ENCODE measurements at places on chromosomes 7 and 10.

- DNase-seq = no peak
Observed at GRCh38 chr7:36137258-36137657, 15.8 kb upstream of the EEPD1 start.

GRCh38 chr7:145050415-145050814 is 214.6 kb upstream of the TPK1 start:
- no peak for DNase-seq

DNA sequence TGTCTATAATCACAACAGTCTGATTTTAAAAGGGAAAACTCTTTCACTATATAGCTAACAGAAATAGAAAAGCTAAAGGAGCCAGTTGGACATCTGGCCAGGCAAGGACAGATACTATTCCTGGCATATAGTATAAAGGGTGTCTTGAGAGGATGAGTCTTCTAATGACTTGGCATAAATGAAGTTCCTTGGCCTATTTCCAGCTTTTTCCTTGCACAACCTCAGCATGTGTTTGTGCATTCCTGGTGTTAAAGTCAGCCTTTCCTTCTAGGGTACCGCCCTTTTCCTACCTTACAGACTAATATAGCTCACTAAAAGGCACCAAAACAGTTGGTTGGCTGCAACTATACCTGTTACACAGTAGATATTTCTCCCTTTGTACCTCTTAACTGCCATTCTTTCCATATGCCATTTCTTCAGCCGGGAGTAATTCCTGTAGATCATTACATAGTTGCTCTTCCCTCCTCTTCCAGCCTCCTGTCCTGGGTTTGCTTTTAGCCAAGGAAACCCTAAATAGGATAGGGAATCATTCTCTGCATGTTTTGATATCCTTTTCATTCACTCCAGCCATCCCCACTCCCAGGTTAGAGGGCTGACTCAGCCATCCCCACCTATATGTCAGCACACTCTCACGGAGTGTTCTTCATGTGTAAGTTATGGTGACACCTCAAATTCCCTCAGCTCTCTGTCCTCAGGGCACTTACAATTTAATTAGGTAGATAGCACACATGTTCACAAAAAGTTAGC is 102.1 kb upstream of the MDFIC start:
- DNase-seq = no peak

GRCh38 chr7:27533652-27534081 is 129.0 kb downstream of the HIBADH start:
- no peak for DNase-seq

GRCh38 chr7:4286351-4286750 is 395.7 kb upstream of the FOXK1 start:
- no peak for DNase-seq

DNA sequence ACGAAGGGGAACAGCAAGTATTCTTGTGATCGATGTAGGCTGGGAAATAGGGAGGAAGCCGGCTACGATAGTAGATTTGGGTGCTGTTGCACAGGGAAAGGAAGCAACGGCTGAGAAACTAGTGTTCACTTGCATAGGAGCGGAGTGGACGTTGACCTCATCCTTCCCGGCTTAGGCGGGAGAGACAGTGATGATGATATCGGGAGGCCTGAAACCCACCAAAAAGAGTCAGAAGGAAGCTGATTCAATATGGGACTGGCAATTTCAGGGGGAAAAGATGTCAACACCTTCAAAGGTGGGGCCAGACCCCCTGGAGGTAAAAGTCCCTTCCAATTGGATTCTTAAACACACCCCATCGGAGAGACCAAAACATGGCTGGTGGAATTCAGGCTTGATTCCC is 61.3 kb downstream of the CARD11 start:
- no peak for DNase-seq

DNA sequence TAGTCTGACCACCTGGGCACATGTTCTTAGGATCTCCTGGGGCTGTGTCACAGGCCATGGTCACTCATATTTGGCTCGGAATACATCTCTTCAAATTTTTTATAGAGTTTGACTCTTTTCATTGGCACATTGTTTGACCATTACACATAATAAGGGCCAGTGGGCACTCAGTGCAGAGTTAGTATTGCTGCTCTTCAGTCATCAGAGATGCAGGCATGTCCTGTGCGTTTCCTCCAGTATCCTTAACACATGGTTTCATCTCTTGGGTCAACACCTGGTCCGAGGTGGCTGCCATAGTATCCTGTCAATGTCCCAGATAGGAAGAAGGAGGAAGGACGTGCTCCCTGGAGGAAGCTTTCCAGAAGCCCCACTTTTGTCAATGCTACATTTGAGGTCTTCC is 125.0 kb downstream of the FAM107B start:
- DNase-seq = no peak

GRCh38 chr10:129288999-129289584 is 177.9 kb upstream of the MGMT start:
- no peak for DNase-seq

- no peak for DNase-seq
Observed at GRCh38 chr7:27211764-27212204, 11.9 kb upstream of the HOXA13 start.

GRCh38 chr10:59575269-59575668 is 134.4 kb downstream of the SLC16A9 start:
- DNase-seq = no peak

GRCh38 chr10:6769704-6770417 is 189.8 kb upstream of the PRKCQ start:
- no peak for DNase-seq

DNA sequence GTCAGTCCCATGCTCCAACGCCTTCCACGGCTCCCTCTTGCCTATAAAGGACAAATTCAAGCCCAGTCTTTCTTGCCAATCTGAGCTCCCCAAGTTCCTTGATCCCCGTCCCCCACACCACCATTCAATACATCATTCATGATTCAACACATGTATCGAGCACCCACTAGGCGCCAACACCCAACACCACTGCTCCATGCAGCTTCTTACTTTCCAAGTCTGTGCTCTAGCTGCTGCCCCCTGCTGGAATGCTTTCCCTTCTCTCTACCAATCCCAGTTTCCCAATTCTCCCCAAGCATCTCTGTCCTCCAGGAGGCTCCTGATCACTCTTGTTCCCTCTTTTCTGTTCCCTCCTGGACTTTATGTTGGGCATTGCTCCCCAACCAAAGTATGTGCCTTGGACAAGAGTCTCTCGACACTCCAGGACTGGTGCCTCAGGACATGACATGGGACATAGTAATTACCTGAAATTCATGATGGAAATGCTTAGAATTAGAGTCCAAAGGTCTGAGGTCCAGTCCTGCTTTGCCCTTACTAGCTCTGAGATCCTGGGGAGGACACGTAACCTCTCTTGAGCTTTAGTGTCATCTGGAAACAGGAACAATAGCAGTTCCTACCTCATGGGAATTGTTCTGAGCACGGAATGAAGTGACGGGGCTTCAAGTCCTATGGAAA is 172.7 kb downstream of the NEURL1 start:
- DNase-seq = peak; percentile 24

GRCh38 chr10:86336341-86336740 is 30.3 kb downstream of the GRID1 start:
- no peak for DNase-seq

- DNase-seq = no peak
Observed at GRCh38 chr7:42174391-42174912, 62.6 kb downstream of the GLI3 start.

- DNase-seq = no peak
Observed at GRCh38 chr10:112710528-112710927, 239.5 kb upstream of the TCF7L2 start.

DNA sequence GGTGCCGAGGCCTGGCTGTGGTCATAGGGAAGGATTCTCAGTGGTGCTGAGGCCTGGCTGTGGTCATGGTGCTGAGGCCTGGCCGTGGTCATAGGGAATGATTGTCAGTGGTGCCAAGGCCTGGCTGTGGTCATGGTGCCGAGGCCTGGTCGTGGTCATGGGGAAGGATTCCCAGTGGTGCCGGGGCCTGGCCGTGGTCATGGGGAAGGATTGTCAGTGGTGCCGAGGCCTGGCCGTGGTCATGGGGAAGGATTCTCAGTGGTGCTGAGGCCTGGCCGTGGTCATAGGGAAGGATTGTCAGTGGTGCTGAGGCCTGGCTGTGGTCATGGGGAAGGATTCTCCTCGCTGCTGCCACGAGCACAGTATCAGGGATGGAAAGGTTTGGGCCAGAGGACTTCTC is 327.3 kb downstream of the ADARB2 start:
- no peak for DNase-seq

GRCh38 chr7:75722373-75722772 is 16.4 kb downstream of the HIP1 start:
- no peak for DNase-seq

DNA sequence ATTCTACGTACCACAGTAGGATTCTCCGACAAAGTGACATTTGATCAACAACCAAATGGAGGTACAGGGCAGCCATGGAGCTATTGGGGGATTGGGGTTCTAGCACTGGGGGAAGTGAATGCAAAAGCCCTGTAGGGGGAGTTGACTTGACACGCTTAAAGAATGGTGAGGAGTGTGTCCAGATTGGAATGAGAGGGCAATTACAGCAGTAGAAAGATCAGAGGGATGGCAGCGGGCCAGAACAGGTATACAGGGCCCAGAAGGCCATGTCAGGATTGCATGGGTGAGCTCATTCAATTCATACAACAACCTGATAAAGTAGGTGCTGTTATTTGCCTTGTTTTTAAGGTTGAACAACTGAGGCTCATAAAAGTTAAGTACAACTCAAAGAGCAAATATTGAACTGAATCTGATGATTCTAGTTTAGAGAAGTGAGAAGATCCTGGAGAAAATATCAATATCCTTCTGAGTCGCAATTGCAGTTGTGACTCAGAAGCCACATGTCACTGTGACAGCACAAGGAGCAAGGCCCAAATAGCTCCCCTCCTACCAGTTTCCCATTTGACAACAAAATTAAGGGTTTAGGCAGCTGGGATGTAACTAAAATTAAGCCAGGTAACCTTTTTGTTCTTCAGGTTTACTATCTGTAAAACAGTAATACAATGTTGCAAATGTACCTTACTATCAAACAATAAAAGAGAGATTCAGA is 28.0 kb upstream of the CTTNBP2 start:
- DNase-seq = no peak

DNA sequence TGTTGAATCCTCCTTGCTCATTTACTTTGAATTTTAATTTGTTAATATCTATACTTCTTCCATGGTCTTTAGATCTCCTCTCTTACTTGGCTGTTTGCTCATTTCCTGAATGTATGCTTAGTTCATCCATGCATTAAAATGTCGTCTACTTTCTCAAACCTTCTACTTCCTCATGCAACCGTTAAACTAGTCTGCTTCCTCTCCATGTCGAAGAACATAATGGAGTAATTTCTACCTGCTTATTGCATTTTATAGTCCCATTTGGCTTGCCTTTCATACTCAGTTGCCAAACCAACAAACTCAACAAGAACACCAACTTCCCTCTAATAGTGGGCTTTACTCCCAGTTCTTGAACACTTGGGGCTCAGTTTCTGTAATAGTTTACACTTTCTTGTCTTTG is 43.8 kb upstream of the SEMA3D start:
- DNase-seq = no peak

DNA sequence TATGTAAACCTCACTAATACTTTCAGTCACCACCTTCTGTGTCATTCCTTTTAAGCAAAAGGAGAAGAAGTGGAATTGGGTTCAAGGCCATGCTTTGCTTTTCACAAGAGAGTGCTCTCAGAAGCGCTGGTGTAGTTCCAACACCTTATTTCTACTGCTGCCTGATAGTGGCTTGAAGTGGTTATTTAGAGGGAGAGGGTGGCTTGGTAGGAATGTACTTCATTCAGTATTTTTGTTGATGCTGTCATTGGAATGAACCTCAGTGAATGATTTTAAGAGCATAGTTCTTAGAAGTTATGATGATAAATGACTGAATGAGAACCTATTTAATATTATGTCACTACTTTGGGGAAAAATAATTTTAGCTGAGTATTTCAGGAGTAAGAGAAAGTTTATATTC is 396.7 kb downstream of the EXOC4 start:
- DNase-seq = no peak

DNA sequence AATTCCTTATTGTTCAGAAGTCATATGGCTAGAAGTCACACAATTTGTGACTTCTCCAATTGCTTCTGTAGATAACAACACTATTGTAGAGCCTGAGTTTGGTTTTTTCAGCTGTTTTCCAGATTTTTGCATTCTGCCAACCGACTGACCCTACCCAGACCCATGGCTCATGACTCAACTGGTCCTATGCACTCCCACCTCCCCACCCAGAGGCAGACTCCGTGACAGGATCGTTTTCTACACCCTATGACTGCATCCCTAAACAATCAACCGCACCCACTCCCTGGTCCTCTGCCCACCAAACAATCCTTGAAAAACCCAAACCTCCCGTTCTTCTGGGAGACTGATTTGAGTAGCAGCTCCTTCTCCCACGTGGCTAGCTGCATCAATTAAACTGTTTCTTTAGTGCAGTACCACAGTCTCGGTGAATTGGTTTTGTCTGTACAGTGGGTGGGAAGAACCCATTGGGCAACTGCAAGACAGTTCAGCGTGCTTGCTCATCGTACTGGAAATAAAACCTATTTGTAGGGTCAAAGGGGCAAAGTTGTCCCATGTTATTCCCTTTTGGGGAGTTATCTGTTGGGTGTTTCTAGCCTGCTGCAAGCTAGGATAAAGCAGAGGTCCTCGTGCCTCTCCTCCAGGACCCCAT is 150.3 kb upstream of the FAM20C start:
- DNase-seq = no peak

GRCh38 chr10:76252733-76253132 is 821.3 kb downstream of the LRMDA start:
- no peak for DNase-seq

DNA sequence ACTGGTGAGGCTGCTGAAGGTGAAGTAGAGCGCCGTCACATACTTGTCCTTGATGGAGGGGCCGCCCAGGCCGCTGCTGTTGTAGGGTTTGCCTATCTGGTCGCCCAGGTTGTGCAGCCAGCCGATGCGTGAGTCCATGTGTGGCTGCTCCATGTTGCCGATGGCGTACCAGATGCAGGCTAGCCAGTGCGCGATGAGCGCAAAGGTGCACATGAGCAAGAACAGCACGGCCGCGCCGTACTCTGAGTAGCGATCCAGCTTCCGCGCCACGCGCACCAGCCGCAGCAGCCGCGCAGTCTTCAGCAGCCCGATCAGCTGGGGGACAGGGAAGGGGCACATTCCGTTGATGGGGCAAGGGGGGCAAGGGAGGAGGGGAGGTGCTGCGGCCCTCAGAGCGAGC is 26.6 kb downstream of the KCNH2 start:
- DNase-seq = no peak

DNA sequence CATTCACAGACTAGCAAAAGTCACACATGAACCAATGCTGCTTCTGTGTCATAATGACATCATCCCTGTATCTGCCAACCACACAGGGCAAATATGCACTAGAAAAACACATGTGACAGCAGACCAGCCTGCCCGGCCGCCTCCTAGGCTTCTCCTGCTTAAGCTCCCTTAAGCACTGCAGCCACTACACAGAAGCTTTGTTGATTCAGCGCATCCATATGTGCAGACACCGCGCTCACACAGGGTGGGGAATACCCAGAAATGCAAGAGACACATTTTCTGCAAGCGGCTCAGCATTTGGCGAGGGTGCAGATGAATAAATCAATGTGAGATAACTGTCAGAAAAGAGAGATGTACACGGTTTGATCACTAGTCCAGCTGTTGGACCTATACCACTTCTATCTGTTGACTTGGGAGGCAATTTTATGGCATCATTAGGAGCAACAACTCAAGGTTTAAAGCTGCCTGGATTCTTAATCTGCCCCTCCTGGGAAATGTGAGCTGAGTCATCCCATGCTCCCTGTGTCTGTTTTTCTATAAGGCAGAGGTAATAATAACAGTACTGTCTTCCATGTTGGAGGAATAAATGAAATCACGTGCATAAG is 33.4 kb downstream of the CPXM2 start:
- no peak for DNase-seq

- no peak for DNase-seq
Observed at GRCh38 chr7:129160161-129160905, 15.8 kb downstream of the TSPAN33 start.

Measured in occipital lobe (tissue), 3 donors.